ENCODE measurements at places on chromosomes 3 and 15.

- no peak for ATAC-seq
Measured at GRCh38 chr3:8882171-8882593, 81.1 kb downstream of the RAD18 start.

GRCh38 chr15:50112488-50113186, 6.4 kb downstream of the ATP8B4 start:
- no peak for ATAC-seq

- no peak for ATAC-seq
Measured at GRCh38 chr15:79640206-79640605, 208.1 kb downstream of the MINAR1 start.

DNA sequence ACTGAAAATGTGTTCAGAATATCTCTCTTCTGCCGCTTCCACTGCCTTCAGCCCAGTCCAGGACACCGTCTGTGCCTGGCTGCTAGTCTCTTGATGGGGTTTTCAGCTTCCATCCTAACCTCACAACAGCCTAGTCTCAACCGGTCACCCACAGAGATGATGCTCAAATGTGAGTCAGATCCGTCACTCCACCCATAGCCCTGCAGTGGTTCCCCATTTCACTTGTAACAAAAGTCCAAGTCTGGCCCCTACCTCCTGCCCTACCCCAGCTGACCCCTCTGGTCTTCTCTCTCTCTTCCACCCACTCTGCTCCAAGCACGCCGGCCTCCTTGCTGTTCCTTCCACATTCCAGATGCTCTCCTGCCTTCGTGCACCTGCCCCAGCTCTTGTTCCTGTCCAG, 68.1 kb downstream of the PPARG start:
- no peak for ATAC-seq

GRCh38 chr3:16260046-16260445, 4.7 kb downstream of the DPH3 start:
- ATAC-seq = no peak

DNA sequence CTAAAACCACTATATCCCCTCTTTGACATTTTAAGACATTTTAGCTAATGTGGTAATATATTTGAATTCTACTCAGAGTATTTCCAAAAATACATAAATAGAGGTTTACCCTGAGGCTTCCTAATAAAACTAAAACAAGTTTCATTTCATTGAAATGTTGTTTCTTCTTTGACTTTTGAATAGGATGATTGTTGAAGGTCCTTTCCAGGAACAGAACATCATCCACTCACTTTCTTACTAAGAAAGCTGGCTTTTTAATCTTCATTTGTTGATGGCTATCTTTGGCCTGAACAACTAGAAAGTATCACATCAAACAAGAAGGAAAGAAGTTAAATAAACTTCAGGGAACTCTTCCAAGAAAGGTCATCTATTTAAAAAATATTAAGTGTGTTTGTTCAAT, 169.7 kb downstream of the RAP2B start:
- ATAC-seq = no peak

DNA sequence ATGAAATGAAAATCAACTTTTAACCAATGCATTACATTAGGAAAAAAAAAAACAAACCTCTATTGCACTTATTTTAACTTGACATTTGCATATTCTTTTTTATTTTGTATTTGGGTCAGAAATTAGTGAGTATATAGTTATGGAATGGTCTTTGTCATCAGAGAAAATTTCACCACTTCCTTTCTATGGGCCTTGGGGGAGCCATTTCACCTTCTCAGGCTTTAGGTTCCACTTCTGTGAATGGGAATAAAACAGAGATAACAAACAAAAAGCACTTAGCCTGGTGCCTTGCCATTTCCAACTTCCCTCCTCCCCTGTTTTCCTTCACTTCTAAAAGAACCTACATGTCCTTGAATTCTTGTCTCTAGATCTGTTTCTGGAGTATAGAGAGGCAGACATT, 168.0 kb upstream of the STT3B start:
- no peak for ATAC-seq

DNA sequence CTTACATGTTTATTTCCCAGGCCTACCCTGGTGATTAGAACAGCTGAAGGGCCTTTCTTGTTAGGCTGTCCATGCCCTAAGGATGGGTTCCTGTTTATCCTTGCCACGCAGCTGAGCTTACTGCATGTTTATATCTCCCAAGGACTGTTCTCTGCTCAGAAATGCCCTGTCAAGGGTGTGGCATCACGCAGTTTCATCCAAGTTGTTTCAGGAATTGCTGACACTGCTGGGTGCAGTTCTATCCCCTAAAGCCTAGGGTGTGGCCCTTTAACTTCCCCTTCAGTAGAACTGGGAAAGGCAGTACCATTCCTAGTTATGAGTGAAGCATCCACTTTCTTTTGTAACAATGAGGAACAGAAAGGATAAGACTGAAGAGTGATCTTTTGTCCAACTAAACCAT, 5.0 kb downstream of the ELL3 start:
- ATAC-seq = no peak

- ATAC-seq = no peak
Measured at GRCh38 chr15:60563539-60564404, 84.8 kb upstream of the ICE2 start.

GRCh38 chr3:29307295-29307694, 26.4 kb downstream of the RBMS3 start:
- no peak for ATAC-seq

GRCh38 chr3:197260491-197261163, 37.8 kb downstream of the DLG1 start:
- no peak for ATAC-seq

DNA sequence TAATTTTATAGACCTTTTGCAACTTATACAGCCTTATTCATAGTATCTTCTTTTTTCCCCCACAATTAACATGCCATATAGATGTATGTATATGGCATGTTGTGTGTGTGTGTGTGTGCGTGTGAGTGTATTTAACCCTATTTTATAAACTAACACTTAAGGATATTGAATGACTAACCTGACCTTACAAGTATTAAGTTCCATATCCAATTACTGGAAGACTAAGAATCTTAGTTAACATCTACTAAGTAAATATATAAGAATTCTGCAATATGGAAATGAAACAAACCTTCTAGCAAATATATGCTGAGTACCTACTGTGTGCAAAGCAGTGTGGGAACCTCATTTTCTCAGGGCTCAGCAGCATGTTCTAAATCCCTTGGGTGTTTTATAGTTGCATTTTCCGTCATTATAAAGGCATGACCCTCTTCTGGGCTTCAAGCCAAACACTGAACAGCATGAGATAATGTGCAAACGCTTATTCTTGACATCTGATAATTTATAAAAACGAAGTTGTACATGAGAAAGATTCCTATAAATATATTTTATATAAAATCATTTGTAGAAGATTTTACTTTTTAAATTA, 105.5 kb downstream of the NLGN1 start:
- ATAC-seq = no peak

- ATAC-seq = no peak
Measured at GRCh38 chr15:92365084-92365483, 28.6 kb upstream of the ST8SIA2 start.

- ATAC-seq = no peak
Measured at GRCh38 chr15:78007964-78008886, 69.3 kb downstream of the TBC1D2B start.

GRCh38 chr15:64466408-64467141, 6.2 kb downstream of the ZNF609 start:
- no peak for ATAC-seq

GRCh38 chr3:29899021-29899420, 618.1 kb downstream of the RBMS3 start:
- no peak for ATAC-seq

GRCh38 chr3:15527031-15527459, 5.5 kb upstream of the COLQ start:
- no peak for ATAC-seq

DNA sequence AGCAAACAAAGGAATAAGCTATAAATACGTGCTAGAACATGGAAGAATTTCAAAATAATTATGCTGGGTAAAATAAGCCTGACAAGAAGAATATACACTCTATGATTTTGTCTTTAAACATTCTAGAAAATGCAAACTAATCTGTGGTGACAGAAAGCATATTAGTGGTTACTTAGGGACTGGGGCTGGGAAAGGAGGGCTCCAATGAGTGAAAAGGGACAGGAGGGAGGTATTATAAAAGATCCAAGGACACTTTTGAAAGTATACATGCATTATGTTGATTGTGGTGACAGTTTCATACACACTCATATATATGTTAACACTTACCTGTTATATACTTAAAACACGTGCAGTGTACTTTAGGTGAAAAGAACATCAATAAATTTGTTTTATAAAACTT, 23.0 kb downstream of the MYH15 start:
- no peak for ATAC-seq

GRCh38 chr3:184800349-184800930, 11.5 kb upstream of the VPS8 start:
- no peak for ATAC-seq

GRCh38 chr3:184765047-184765729, 46.8 kb upstream of the VPS8 start:
- ATAC-seq = no peak

GRCh38 chr3:125356140-125357026, 18.7 kb downstream of the ZNF148 start:
- no peak for ATAC-seq

- no peak for ATAC-seq
Measured at GRCh38 chr3:150744041-150744918, 18.7 kb downstream of the SIAH2 start.

DNA sequence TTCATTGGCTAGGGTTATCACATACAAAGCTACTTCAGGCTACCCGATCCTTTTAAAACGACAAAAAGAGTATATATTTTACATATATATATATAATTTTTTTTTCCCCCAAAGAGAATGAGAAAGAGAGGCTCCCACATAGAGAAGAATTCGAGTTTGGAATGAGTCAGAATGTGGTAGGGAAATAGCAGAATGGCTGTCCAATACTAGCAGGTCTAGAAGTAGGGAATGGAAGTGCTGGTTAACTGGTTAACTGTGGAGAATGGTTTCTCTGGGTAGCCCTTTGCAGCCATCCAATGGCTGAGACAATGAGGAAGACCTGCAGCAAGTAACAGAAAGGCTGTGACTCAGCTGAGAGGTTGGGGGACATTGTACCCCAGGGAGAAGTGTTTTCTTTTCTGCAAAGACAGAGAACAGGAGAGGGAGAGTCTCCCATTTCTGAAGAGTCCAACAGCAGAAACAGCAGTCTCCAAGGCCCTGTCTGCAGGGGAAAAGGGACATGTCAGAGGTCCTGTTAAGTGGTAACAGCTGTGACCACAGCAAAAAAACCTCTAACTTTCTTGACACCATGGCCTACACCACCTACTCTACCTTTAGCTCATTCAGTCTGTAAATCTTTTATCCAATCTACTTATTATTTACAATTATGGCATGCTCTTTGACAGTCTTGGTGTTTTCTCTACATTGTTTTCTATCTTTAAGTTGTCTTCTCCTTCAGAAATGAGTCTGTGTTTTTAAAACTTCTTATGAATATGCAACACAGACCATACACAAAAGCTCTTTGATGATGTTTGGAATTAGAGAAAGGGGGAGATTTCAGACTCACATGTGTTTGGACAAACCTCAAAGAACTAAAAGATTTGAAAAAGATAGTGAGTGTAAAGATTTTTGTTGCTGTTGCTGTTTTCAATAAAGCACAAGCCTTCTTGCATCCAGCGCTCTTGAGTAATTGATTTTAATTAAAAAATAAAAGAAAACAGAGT, 116.1 kb upstream of the SLC7A14 start:
- no peak for ATAC-seq

DNA sequence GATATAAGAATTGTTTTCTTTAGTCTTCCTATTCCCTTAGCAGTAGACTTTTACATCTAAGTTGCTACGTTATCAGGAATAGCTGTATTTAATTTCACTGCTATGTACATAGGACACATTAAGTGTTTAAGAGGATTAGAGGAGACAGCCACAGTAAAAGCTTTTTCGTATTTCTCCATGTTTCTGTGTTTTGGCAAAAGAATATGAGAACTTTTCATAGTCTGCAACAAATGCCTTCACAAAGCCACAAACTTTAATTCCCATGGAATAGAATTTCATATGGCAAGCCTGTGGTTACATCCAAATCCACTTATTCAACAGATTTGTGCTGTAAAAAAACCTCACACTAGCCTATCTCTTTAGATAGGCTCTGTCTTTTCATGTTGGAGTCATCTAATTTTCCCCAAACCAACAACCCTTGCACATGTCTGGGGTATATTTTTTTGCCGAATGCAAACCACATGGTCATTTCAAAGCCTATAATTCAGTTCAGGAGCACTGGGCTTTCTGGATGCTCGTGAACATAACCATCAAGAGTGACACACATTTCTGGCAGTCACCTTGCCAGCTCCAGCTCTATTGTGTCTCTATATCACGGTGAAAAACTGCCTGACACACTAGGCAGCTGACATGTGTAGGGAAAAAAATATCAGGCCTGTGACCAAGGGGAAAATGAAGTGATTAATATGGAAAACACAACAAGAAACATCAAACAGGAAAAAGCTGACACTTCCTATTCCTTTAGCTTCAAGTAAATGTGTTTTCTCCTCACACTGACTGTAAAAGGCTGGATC, 19.2 kb downstream of the PLD1 start:
- no peak for ATAC-seq

DNA sequence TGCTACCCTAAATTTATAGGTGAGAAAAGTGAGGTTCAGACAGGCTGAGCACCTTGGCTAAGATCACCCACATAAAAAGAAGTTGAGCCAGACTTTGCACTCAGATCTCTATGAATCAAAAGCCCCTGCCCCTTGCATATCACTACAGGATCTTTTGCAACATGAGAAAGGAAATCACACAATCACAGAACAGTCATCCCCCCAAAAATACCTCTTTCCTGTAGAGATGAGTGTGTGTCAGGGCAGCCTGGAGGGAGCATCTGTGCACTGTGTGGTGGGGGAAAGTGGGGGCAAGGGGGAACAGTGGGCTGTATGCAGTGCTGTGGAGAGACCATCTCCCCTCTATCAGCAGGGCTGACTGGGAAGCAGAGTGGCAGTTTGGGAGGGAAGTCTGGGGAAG, 46.6 kb downstream of the EPHB3 start:
- no peak for ATAC-seq

DNA sequence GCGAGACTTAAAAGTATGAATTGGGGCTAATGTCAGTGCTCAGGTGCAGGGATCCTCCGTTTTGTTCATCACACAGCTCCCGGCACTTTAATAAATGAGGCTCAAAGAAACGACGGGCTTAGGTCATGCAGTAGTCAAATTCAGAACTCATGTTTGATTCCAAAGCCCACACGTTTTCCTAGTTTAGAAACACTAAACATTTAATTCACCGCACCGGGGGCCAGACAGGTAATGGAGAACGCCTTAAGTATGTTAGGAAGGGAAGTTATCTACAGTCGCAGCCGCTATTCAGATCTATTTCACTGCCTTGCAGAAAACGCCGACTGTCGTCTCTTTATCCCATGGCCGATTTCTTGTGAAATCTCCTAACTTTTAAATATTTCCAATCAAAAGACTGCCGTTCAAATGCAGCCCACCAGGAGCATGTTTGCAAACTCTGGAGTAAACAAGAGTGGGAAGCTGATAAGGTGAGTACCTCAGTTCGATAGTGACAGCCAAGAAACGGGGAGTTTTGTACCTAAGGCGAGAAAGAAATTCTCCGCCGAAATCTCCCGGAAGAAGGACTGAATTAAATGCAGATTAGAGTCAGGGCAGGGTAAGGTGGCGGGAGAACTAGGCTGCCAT, 569 bp downstream of the HIGD2B start:
- ATAC-seq = no peak

GRCh38 chr15:33956397-33956796, 11.9 kb upstream of the CHRM5 start:
- no peak for ATAC-seq

- ATAC-seq = peak; percentile 53
Measured at GRCh38 chr15:91032919-91033803, 10.8 kb upstream of the VPS33B start.

GRCh38 chr3:154364849-154365248, 40.6 kb upstream of the DHX36 start:
- no peak for ATAC-seq

- no peak for ATAC-seq
Measured at GRCh38 chr3:44966795-44967278, 9.1 kb downstream of the ZDHHC3 start.
